ENCODE measurements at places on chromosomes 6 and 20. TPM values are rescaled to one million over a fixed set of nuclear protein-coding genes. Genes with fewer than 3 reads are reported as not detected.

The MACROD2 gene
- total RNA-seq, result not detected

The ACTL10 gene
- 2.9 TPM for total RNA-seq

The IL17F gene
- not detected for total RNA-seq

The ARHGAP40 gene
- not detected for total RNA-seq

The IFNGR1 gene
- total RNA-seq, result 22.5 TPM

The IRF4 gene
- 177 TPM for total RNA-seq

The CLPSL2 gene
- not detected for total RNA-seq

The ADGB gene
- total RNA-seq, result not detected

The NR2E1 gene
- total RNA-seq, result not detected

The ADTRP gene
- total RNA-seq, result 0.39 TPM

The PCK1 gene
- not detected for total RNA-seq

The DEFB132 gene
- not detected for total RNA-seq

The PI16 gene
- total RNA-seq, result 0.16 TPM

Measured in T-helper 2 cell treated with Interferon-gamma antibody and Interleukin-4, amounts not matched to agents 100 ng/mL and 5 ng/mL, for 36 hours (primary cell).